ENCODE measurements at places on chromosomes 16 and 17.
A peak's percentile ranks its signal among the peaks of the same experiment; 100 is the strongest.

DNA sequence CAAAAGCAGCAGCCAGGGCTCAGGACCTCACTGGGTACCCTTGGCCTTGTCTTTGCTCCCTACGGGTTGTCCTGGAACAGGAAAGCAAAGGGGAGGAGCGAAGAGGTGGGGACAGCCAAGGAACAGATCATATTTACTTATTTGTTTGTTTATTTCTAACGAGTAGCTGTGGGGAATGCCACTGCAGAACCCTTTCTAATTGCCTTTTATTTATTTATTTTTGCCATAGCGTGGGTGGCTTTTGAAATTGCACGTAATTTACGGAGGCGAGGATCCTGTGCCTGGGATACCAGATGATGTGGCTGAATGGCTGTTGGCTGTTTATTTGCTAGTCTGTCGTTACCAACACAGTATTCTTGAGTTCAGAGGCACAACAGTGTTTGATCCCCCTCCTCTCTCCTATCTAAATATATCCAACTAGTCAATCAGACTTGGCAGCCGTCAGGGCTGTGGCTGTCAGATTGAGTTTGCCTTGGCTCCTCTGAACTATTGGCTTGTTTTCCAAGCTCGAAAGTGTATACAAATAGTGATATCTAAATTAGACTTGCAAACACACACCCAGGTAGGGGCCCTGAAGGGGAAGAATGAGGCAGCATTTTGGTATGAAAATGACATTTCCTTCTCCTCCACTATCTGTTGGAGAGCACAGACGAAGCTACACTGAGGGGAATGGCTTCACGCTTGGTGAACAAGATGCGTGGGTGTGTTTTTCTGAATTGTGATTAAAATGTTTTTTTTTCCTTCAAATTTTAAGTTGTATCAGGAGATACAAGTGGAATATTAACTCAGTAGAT lies 110.4 kb downstream of the MSI2 start:
- no peaks in the 10 kb centered on the region for H3K36me3 ChIP-seq
- no peaks in the 10 kb centered on the region for H3K27me3 ChIP-seq
- no peaks in the 10 kb centered on the region for H3K4me1 ChIP-seq
- no peak overlapping the region for H3K4me3 ChIP-seq
- DNase-seq: no peak
- H3K27ac ChIP-seq: no peak overlapping the region

DNA sequence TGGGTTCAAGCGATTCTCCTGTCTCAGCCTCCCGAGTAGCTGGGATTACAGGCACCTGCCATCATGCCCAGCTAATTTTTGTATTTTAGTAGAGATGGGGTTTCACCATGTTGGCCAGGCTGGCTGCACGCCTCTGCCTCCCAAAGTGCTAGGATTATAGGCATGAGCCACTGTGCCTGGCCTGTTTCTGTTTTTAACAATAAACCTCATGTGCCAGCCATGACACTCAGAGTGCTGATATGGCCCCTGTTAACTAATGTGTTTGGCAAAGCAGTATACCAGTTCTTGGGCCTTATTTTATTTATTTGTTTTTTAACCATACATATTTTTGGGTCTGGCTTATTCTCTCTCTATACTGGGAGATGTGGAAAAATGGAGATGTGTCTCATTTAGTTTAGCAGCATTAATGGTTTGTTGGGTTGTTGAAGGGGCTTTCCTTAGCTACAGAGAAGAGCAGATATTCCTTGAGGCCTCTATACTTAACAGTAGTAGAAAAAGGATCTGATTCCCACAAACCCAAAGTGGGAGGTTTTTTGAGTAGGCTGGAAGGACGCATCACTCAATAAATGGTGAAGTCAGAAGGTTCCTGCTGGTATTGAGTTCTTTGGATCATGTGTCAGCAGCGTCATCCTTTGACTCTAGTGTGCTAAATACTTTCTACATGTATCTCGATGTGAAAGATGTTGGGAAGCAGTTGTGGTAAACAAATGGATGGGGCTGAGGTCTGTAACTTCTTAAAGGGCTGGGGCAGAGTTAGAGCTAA lies 16.2 kb upstream of the CDK5R1 start:
- no peak overlapping the region for H3K27ac ChIP-seq
- H3K27me3 ChIP-seq: no peaks in the 10 kb centered on the region
- H3K36me3 ChIP-seq: no peaks in the 10 kb centered on the region

DNA sequence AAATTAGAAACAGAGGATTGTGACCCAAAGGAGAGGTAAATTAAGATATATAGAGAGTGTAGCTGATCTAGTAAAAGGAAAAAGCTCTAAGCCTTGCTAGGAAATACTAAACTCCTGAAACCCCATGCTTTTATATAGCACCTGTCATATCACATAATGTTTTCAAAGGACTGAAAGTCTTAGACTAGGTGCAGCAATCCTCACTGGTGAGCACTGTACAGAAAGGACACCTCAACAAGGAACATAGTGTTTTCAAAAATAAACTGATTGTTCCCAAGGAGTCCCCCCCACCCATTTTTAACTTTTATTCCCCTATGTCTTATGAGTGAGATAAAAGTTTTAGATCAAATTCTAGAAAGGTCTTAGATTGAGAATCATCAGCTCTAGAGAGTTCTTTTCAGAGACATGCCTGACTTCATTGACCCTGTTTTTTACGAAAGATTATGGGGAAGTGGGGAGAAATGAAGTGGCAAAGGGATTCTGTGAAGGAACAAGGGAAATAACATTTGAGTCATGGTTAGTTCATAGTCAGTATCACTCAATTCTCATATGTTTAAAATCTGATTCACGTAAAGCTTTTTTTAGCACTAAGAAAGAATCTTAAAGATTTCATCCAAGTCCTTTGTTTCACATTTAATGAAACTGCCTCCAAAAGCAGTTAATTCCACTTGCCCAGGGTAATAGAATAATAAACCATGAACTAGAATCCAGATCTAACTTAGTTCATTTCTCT lies 166.4 kb downstream of the CYB561 start:
- DNase-seq: no peak
- peaks cover 28% of the 10 kb centered on the region for H3K4me1 ChIP-seq
- H3K27me3 ChIP-seq: no peaks in the 10 kb centered on the region
- H3K27ac ChIP-seq: no peak overlapping the region

DNA sequence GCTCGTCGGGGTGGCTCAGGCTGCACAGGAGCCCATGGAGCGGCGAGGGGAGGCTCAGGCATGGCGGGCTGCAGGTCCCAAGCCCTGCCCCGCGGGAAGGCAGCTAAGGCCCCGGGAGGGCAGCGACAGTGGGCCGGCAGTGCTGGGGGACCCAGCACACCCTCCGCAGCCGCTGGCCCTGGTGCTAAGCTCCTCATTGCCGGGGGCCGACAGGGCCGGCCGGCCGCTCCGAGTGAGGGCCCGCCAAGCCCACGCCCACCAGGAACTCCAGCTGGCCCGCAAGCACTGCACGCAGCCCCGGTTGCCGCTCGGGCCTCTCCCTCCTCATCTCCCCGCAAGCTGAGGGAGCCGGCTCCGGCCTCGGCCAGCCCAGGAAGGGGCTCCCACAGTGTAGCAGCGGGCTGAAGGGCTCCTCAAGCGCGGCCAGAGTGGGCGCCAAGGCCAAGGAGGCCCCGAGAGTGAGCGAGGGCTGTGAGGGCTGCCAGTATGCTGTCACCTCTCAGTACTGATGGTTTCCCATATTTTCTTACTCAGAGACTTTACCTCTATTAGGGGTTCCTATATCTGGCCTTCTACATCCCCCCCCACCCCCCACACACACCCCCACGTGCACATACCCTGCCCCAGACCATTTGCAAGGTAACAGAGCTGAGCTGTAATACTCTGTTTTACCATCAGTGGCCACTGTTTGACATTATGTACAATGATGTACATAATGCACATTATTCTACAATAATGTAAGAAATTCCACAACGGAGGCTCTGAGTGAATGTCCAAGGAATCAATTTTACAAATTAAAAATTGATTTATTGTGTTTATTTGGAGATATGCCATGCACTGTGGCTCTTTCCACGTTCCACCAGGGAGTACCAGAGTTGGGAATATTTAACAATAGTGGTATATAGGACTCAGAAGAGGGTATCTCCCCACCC lies 3.7 kb upstream of the VAT1L start:
- H3K27ac ChIP-seq: no peak overlapping the region
- H3K36me3 ChIP-seq: no peaks in the 10 kb centered on the region
- peaks cover 7% of the 10 kb centered on the region for H3K4me1 ChIP-seq
- no peak for DNase-seq
- H3K4me3 ChIP-seq: no peak overlapping the region

- H3K36me3 ChIP-seq: peaks cover 15% of the 10 kb centered on the region
- H3K27me3 ChIP-seq: no peaks in the 10 kb centered on the region
- H3K27ac ChIP-seq: no peak overlapping the region
- no peak for DNase-seq
Measured at GRCh38 chr17:15194859-15195277, 70.3 kb downstream of the PMP22 start.

DNA sequence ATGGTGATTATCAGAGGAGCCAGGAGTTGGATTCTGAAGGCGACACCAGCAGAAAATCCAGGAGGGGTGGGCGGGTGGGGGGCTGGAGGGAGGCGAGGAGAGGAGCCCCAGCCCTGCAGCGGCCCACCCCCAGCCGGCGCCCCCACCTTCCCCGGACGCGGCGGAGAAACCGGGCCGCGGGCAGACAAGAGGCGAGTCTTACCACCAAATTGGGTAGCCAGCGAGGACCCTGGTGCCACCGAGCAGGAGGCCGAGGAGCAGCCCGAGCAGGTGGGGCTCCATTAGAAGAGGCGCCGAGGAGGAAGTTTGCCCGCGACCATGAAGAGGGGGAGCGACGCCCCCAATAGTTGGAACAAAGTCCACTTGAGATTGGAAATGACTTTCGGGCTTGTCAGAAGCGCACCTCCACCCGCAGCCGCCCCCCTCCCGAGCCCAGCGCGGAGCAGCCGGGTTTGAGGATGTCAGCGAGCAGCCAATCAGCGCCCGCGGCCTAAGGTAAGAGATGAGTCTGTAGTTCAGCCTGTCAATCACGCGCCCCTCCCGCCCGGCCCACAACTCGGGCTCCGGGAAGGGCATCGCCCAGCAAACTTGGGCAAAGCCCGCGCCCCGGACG lies at the start of gene WNT3:
Gene WNT3, minus strand, starts transcription at position 377 of the 613 bp plus-strand sequence. Its CDS starts 95 bp downstream, at position 282.
- H3K4me3 ChIP-seq: peak within 1 kb of the TSS; percentile 35
- H3K27ac ChIP-seq: no peak within 1 kb of the TSS
- H3K27me3 ChIP-seq: no peaks in the 10 kb centered on the region
- no peaks in the 10 kb centered on the region for H3K36me3 ChIP-seq
- H3K4me1 ChIP-seq: no peaks in the 10 kb centered on the region

DNA sequence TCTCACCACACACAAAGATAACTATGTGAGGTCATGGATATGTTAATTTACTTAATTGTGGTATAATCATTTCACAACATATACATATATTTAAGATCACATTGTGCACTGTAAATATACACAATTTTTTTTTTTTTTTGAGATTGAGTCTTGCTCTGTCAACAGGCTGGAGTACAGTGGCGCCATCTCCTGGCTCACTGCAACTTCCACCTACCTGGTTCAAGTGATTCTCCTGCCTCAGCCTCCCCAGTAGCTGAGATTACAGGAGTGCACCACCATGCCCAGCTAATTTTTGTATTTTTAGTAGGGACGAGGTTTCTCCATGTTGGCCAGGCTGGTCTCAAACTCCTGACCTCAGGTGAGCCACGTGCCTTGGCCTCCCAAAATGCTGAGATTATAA lies 11.5 kb upstream of the PRSS54 start:
- H3K36me3 ChIP-seq: no peaks in the 10 kb centered on the region
- no peaks in the 10 kb centered on the region for H3K4me1 ChIP-seq
- no peak overlapping the region for H3K4me3 ChIP-seq
- H3K27ac ChIP-seq: no peak overlapping the region
